ENCODE measurements at places on chromosomes 7 and 10.

- DNase-seq = no peak
Measured at GRCh38 chr10:30491916-30492515, 58.0 kb downstream of the MAP3K8 start.

GRCh38 chr7:84546403-84546802 lies 351.8 kb upstream of the SEMA3A start:
- DNase-seq = no peak

DNA sequence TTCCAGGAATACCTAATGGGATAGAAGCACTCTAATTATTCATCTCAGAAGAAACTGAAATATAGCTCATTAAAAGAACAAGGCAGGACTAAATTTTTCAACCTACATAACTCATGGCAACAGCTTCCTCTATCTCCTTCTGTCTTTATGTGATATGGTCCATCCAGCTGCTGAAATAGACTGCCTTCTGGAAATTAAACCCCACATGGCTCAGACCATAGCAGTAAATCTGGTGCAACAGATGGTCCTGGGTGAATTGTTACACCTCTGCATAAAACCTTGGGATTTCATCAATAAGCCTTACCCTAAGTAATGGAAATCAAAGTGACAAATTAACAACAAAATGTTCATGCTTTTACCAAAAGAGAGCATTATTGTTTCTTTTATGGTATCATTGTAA lies 205.6 kb upstream of the CSTF2T start:
- no peak for DNase-seq

- no peak for DNase-seq
Measured at GRCh38 chr10:53135213-53135896, 362.8 kb upstream of the MBL2 start.

GRCh38 chr7:154423231-154423630 lies 371.0 kb downstream of the DPP6 start:
- DNase-seq = no peak

- DNase-seq = no peak
Measured at GRCh38 chr7:2838873-2839578, 5.1 kb downstream of the GNA12 start.

GRCh38 chr10:80501913-80502521 lies 35.7 kb upstream of the SH2D4B start:
- DNase-seq = no peak

- no peak for DNase-seq
Measured at GRCh38 chr7:115293628-115294240, 371.8 kb downstream of the MDFIC start.

- no peak for DNase-seq
Measured at GRCh38 chr10:77927402-77928246, 1.1 kb upstream of the DLG5 start.

- no peak for DNase-seq
Measured at GRCh38 chr10:106320078-106320477, 844.4 kb downstream of the SORCS1 start.

GRCh38 chr7:90551036-90551435 lies 45.1 kb upstream of the CDK14 start:
- no peak for DNase-seq

DNA sequence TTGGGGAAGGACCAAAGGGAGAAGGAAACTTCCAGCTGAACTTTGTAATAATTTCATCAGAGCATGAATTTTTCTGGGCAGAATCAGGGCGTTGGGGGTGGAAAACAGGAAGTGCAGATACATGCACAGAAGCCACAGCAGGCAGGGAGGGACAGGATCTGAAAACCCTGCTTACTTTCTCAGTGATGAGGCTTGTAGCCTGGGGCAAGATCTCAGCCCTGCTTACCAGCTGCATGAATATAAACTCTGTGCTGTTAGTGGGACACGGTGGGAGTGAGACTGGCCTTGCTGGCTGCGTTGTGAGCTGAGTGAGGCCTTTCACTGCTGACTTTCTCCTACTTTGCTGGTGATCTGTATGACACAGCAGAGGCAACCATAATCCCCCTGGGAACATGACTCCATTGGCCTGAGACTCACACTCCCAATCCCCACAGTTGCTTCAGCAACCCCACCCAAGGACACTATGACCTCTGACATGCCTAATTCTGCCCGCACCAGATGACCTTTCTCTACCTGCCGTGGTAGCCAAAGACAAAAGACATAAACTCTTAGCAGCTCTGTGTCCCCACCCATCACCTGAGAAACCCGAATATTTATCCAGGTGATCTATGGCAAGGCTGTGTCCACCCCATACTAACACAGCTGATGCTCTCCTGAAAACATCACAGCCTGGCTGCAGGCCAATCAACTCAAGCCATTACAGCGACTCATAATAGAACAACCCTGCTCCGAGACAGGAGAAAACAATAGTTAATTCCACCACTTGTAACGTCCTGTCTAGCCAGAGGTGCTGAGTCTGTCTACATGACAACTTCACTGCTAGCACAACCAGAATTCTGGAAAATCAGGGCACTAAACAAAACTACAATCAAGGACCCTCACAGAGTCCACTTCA lies 190.7 kb upstream of the CHRM2 start:
- no peak for DNase-seq

- no peak for DNase-seq
Measured at GRCh38 chr10:124566981-124567835, 105.6 kb downstream of the LHPP start.

GRCh38 chr10:103564116-103564501 lies 70.6 kb downstream of the NEURL1 start:
- no peak for DNase-seq

GRCh38 chr7:15781944-15782343 lies 95.5 kb upstream of the MEOX2 start:
- no peak for DNase-seq

DNA sequence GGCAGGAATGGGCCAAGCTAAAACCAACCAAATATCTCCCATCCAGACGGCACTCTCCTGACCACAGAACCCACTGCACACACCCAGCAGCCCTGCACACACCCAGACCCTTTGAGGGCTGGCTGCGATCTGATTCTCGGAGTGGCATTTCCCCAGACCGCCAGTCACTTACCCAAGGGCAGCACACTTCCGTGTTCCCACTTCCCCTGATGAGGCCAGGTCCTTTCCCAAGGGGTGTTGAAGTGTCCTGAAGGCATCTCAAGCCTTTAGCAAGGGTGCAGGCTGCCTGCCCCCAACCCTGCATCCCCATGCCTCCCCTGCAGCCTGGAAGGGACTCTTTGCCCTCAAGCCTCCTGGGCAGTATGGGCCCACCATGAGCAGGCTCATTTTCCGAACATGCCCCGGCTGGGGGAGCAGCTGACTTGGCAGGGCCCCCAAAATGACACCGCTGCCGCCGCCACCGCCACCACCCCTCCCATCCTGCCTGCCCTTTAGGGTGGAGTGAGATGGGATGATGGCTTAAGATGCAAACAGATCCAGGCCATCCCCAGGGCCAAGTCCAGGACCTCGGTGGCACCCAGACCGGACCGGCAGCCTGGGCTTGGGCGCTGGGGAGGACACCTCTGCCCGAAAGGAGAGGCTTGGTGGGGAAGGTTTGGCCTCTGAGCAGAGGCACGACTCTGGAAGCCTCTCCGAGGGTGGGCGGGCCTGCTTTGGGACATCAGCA lies 159.8 kb downstream of the NRF1 start:
- no peak for DNase-seq

DNA sequence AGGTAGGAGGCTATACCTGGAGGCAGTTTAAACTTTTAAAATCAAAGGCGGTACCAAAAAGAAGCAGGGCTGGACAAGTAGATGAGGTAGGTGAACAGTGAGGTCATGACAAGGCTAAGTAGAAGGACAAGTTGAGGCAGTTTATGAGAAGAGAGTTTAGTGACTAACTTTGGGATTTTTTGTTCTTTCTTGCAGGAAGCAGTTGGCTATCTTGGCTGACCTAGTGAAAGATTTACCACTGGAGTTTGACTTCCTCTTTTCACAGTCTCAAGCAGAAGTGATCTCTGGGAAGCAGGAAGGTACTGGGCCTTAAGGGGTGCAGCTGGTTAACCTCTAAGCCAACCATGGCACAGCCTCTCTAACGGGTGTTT lies 26.3 kb downstream of the ENTPD7 start:
- no peak for DNase-seq

DNA sequence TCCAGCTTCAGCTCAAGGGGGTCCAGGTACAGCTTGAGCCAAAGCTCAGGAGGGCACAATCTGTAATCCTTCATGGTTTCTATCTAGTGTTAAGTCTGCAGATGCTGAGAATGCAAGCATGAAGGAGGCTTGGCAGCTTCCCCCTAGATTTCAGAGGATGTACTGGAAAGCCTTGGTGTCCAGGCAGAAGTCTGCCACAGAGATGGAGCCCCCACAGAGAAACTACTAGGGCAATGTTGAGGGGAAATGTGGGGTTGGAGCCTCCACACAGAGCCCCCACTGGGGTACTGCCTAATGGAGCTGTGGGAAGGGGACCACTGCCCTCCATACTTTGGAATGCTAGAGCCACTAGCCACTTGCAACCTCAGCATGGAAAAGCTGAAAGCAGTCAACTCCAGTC lies 11.4 kb downstream of the ZNF25 start:
- DNase-seq = no peak

DNA sequence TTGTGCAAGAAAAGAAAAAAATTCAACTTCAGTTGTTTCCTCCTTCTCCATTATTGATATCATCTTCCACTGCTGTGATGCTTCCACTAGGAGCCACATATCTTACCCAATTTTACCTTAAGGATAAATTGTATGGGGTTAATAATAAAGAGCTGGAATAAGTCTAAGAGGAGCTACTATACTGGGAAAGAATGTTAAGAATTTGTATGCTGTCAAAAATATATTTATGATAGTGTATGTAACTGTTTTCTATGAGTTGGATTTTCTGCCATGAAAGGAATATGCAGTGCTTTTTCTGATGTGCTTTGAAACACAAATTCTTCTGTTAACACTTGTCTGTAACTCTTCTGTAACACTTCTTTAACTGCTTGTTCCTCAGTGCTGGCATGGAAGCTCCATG lies 219.1 kb downstream of the VTI1A start:
- no peak for DNase-seq

DNA sequence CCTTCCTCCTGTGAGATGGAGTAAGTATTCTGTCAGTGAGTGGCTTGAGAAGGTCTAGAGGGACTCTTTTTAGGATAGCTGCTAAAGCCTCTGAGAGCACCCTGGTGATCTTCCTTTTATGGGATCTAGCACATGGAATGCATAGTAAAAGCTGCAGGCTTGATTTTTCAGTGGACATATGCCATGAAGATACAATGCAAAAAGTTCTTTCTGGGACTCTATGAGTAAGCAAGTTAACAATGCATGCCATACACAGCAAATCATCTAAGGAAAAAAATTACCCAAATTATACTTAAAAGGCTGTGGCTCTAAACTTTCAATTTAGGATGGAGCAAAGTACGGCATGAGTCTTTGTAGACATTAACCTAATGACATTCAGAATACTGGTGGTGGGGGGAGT lies 154.5 kb downstream of the SGMS1 start:
- DNase-seq = no peak

DNA sequence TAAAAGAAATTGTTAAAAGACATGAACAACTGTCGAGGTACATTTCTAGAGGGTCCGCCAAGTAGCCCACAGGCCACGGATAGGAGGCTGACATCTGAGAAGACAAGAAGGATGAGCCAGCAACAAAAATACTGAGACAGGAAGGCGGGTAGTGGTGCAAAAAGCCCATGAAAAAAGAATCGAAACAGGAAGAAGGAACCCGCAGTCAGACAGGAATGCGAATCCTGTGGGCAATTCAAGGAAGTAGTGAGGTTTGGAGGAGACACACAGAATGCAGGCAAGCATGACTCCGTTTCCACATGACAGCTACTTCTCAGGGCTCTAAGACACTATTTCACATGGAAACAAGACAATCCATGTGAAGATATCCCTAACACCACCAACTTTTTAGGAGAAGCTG lies 125.2 kb downstream of the DOCK4 start:
- no peak for DNase-seq

GRCh38 chr7:26624839-26625238 lies 239.6 kb downstream of the SKAP2 start:
- DNase-seq = no peak

DNA sequence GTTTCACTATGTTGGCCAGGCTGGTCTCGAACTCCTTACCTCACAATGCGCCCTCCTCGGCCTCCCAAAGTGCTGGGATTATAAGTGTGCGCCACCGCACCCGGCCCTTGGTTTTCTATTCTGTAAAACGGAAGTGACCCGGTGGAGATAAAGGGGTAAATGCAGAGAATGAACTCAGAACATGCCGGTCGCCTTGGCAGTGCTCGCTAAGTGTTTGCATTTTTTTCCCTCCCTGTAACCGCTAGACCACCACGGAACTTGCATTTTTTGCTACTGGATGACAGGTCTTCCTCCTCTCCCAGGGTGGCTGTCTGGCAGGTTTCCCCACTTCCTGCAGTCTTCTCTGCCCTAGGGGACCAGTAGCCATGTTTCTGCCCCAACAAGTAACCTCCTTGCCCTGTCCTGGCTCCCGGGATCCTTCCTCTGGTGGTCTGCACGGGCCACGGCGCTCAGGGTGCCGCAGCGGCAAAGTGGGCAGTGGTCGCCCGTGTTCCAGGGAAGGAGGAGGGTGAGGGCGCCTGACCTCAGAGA lies 18.8 kb upstream of the GNA12 start:
- no peak for DNase-seq

DNA sequence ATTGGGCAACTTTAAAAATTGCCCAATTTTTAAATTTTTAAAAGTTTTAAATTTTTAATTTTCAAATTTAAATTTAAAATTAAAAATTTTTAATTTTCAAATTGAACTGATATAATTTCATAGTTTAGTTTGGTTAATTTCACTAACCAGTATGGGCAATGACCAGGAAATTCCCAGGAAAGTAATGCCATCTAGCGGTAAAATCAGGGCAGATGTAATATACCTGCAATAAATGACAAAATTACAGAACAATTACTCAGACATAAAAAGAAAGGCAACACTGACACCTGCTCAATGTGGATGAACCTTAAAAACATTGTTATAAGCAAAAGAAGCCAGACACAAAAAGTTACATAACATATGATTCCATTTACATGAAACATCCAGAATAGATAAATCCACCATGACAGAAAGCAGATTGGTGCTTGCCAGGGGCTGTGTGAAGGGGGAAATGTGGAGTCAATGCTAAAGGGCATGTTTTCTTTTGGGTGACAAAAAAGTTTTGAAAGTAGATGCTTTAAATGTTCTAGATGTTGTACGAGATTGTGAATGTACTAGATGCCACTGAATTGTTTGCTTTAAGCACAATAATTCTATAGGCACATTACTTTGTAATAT lies 28.6 kb upstream of the SLC16A12 start:
- DNase-seq = no peak

All from GOT3 (cell line).